ENCODE measurements at places on chromosomes 12 and 14. TPM values are rescaled to one million over a fixed set of nuclear protein-coding genes. Genes with fewer than 3 reads are reported as not detected.
A peak's percentile ranks its signal among the peaks of the same experiment; 100 is the strongest.

LHX5 gene
- total RNA-seq: not detected

BEST3 gene
- total RNA-seq: 40.9 TPM

DNA sequence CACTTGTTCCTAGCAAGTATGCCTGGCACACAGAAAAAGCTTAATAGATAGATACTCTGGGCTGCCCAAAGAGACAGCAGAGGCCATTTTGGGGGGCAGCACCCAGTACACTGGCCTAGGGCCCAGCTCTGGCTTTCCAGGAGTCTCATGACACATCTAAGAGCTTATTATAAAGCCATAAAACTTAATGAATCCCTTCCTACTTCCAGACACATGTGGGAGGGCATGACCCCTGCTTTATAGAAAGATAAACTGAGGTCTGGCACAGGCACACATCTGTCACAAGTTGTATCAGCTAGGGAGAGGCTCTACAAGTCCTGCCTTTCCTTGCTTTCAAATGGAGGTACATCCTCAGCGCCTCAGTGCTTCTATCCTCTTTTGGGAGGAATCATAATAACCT lies 27.1 kb downstream of the FMNL3 start:
- DNase-seq: no peak

- DNase-seq: no peak
Observed at GRCh38 chr12:130117233-130117632, 45.0 kb upstream of the FZD10 start.

DNA sequence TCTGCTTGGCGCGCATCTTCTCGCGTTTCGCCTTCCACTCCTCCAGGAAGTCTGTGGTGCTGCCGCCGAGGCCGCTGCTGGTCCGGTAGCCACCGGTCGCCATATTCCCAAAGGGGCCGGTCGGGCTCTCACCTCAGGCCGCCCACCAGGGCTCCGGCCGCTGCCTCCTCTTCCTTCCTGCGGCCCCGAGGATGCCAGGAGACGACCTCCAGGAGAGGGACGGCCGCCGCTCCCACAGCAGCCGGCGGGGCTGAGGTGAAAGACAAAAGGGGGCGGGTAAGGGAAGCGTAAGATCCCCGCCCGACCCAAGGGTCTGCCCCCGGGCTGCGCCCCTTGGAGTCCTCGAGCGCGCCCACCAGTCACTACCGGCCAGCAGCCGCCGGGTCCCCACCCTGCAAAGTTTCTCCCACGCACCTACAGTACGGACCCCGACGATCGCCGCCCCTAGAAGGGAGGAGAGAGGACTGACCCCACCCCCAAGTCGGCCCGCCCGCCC lies 574 bp downstream of the PAWR start:
- peak; percentile 50 for DNase-seq
